Urothelium cell line (cell line): ENCODE measurements at places on chromosomes 1 and 21.

DNA sequence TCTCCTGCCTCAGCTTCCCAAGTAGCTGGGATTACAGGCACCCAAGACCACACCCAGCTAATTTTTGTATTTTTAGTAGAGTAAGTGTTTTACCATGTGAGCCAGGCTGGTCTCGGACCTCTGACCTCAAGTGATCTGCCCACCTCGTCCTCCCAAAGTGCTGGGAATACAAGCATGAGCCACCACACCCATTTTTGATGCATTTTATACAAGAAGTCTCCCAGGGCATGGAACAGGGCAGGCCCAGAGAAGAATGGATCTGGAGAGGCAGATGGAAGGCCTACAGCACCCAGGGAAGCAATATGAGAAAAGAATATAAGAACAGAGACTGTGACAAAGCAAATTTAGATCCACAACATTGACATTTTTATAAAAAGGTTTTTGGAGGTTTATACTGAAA, 18.8 kb upstream of the IFNAR1 start:
- no peak for DNase-seq

DNA sequence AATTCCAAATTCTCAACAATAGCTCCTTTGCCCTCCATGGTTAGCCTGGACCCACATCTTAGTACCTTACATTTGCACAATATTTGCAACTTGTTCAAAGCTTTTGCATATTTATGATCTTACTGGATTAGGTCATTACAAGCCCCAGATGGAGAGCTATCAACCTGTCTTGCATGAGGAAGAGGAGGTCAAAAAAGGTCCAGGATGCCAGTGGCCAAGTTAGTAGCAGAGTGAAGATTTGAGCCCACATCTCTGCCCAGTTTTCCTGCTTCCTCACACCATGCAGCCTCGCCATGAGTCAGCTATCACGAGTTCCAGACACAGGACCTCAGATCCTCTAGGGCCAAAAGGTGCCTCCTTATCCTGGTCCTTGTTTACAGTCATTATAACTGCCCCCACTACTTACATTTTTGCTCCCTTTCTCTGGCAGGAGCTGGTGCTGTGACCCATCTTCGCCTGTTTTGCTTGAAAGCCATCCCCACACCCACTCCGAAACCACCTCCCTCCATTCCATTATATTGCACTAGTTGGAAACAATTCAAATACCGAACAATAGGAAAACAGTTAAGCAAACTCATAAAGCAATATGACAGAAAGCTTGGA, 5.0 kb upstream of the AHCYL1 start:
- peak; percentile 70 for DNase-seq

DNA sequence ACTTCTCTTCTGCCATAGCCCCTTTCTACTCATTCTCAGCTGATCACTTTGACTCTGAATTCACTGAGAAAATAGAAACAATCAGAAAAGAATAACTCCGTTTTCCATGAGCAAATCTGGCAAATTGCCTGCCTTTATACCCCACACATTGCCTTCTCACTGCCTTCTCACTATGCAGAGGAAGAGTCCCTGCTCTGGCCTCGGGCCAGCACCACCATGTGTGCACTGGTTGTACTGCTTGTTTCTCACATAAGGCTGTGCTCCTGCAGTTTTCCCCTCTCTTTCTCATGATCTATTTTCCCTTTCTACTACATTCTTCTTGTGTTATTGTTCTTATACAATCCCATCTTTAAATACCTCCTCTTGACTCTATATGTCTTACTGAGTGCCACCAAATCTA, 2.3 kb upstream of the HMGCS2 start:
- no peak for DNase-seq

DNA sequence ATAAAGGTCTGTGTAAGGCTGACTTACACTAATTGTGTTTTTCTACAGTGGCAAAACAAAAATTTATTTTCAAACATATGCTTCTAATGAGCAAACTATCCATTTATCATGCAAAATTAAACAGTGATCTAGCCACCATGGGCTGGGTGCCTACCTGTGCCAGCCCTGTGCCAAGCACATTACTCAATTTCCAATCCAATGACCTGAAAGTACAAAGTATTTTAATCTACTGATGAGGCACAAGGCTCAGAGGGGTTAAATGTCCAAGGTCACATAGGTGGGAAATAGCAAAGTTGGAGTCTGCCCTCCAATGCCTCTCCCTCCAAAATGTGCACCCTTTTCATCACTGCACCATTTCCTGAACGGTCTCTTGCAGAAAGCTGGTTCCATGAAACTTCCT, 279.1 kb upstream of the FMN2 start:
- no peak for DNase-seq

DNA sequence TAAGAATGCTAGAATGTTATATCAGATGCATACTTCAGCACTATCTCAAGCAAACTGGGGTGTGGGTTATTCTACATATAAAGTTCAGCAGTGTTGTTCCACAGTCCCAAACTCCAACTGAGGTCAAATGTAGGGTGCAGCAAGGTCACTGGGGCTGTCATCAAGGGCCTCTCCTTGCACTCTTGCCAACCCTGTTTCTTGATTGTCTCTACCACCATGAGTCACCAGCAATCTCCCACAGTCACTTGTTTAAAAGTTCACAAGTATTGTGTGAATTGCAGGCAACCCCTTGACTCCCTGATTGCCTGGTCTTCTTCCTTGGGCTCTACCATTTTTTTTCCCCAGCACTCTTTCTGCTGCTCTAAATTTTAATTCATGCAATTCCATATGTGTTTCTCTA, 10.6 kb downstream of the METTL18 start:
- no peak for DNase-seq

DNA sequence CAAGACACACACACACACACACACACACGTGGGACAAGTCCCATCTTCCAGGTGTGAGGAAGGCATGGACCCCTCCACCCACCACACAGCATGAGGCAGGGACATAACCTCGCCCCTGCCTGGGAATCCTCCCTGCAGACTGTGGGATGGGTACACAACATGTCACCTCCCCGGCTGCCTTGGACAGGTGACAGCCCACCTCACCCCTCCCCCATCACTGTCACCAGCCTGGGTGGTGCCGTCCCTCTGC, 40.7 kb downstream of the AHDC1 start:
- no peak for DNase-seq

DNA sequence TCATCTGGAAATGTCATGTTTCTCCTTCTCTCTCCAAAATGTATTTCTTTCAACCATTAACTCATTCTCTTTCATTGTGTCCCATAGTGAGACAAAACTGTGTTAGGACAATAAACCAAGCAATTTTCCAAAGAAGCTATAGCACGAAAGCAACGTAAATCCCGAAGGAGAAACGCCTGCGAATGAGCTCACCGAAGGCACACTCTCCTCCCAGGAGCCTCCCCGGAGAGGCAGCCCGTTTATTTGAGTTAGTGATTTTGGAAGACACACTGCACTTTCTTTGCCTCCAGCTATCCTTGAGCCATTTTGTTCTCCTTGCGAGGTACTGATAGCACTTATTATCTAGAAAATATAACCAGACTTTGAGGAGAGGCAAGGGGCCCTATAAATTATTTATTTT, 41.2 kb downstream of the RSPH1 start:
- no peak for DNase-seq

DNA sequence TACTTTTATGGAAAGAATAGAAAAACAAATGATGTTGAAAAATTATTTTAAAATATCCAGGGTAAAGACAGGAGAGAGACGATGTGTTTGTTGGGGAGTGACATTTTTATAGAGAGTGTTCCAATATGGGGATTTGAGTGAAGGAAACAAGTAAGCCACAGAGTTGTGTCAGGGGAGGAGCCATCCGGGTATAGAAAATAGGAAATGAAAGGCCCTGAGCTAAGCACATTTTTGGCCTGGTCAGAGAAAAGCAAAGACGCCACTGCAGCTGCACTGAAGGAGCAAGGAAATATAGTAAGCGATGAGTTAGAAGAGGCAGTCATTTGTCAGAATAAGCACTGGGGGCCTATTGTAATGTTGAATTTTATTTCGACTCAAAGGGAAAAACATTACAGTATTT, 107.3 kb upstream of the ADGRL4 start:
- DNase-seq = no peak

DNA sequence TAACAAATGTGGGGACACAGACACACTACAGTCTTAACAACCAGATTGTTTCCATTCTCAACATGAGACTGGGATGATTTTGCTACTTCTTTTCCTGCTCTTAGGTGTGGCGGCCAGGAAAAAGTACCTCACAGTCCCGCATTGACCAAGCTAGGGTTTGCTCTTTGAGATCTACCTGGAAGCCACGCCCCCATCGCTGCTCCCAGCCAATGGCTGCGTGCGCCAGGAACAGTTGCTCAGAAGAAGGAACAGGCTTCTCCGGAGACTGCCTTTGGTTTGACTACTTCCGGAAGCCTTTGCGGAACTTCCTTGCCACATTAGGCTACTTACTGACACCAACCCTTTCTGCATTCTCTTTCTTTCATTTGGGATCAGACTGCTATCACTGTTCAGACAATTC, 44.2 kb upstream of the PLD5 start:
- DNase-seq = no peak

DNA sequence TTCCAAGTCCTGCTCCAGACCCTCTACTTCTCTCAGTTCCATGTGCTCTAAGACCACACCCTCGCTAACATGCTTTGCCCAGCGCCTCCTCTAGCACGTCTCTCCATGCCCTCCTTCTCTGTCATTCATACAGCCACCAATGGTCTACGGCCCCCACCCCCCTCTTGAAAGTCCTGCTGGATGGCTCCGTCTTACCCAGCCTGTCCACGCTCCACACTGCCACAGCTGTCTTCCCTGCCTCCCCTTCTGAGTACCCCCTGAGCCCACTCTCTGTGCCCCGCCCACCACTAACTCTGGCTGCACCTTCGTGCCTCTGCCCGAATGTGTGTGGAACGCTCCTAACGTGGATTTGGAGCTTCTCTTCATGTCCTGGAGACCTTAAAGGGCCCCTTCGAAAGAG, 244.6 kb downstream of the TRABD2B start:
- no peak for DNase-seq

- DNase-seq = peak; percentile 66
Observed at GRCh38 chr1:205270764-205271163, 43.0 kb downstream of the TMCC2 start.

- DNase-seq = peak; percentile 9
Observed at GRCh38 chr1:236734141-236734765, 48.0 kb downstream of the ACTN2 start.

GRCh38 chr1:167819849-167820683, 93.9 kb downstream of the ADCY10 start:
- peak; percentile 92 for DNase-seq

- no peak for DNase-seq
Observed at GRCh38 chr1:2526824-2527555, 594 bp upstream of the PANK4 start.
